ENCODE measurements at places on chromosomes 1 and 21.

GRCh38 chr21:33976082-33977016 is 60.7 kb upstream of the ATP5PO start:
- peak; percentile 86 for DNase-seq

DNA sequence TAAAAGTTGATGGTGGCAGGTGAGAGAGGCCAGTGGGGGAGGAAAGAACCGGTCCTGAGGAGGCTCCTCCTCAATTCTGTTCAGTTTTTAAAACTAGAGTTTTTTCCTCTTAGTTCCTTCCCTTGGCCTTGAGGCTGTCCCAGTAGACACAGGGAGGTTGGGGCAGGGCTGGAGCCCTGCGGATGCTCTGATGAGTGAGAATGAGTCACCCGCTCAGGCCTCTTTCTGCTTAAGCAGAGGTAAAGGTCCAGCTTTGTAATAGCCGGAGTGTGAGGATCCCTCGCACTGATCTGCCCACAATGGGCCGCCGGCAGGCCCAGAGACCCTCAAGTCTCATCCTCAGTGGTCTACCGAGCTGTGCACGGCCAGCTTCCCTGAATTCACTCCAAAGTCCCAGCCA is 49.6 kb upstream of the IRF2BP2 start:
- no peak for DNase-seq

DNA sequence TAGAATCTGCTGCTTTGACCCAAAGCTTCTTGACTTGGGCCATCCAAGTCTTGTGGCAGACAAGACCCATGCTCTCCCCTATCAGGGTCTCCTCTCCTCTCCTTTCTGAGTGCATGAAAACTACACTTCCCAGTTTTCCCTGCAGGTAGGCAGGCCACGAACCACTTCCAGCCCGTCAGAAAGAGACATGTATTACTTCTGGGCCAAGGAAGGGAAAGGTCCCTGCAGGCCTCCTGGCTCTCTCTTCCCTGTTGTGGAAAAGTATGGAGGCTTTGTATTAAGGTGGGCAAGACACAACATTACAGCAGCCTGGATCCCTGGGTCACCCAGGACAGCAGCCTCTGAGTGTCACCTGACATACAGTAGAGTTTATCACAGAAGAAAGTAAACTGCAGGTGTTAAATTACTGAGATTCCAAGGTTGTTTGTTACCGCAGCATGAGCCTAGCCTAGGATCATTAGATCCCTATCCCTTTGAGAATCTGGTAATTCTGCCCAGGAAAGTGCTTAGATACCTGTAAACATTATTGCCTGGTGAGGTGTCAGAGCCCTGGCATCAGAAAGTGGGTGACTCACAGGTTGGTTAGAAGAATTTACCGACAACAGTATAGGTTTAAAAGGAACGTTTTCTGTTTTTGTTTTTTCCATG is 717.3 kb downstream of the MATN1 start:
- no peak for DNase-seq

DNA sequence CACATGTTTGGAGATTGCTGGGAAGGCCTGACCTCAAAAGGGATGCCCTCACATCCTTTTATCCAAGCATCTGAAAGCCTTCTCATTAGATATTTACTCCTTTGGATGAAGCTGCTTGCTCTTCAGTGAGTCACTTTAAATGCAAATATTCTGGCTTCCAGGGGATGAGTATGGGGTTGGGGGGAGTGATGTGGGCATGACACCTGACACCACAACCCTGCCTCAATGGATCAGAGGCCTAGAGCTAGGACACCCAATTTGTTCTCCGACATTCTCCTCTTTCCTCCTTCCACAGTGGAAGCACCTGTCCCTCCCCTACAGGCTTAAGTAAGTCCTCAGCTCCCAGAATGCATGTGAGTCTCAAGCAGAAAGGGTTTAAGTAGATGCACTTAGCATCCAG is 238.3 kb downstream of the OMA1 start:
- DNase-seq: no peak

DNA sequence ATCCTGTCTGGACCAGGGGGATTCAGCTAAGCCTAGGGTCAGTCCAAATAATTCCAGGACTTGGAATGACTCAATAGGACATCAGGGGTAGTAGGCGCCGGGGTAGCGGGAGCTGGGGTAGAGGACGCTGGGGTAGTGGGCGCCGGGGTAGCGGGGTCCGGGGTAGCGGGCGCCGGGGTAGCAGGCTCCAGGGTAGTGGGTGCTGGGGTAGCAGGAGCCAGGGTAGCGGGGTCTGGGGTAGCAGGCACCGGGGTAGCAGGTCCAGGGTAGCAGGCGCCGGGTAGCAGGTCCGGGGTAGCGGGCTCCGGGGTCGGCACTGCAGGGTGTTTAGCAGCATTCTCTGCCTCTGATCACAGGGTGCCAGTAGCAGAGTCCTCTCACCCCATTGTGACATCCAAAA is 248.9 kb downstream of the KCNJ6 start:
- no peak for DNase-seq

- DNase-seq: no peak
These were observed 6.2 kb upstream of the MARK1 start for GRCh38 chr1:220521778-220522177.

DNA sequence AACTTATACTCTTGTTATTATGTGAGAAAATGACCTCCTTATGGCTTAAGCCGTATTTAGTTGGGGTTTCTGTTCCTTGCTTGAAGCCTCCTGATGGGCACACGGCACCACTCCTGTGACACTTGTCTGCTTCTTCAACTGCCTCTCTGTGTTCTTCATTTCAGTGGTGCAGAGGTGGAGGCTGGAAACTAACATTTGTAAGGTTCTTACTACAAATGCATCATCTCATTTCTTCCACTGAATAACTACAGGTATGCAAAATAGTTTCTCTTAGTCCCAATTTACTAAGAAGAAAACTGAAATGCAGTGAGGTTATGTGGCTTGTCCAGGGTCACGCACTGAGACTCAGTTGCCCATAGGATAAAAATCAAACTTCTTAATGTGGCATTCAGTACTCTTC is 23.6 kb upstream of the ZNF362 start:
- no peak for DNase-seq

Data from CD4-positive, alpha-beta T cell treated with Interleukin-4 for 4 hours (primary cell).